Inflammatory macrophage (primary cell): ENCODE measurements at places on chromosomes 2 and 18.
A peak's percentile ranks its signal among the peaks of the same experiment; 100 is the strongest.

DNA sequence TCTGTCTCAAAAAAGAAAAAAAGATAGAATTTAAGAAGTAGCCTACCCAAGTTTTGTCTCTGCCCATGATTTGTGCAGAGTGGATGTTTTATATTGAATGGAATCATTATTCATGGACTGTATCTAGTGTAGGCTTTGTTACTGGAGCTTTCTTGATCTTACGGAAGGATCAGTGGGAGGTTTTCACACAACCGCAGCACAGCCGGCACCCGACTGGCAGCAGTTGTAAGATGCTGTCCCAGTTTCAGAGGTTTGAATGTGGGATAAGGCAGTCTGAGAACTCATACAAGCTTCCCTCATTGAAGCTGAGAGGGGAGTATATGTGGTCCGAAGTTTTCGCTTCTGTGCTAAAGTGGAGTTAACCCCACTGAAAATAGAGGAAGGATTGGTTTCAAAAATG, 19.7 kb upstream of the SAG start:
- no peak for DNase-seq

DNA sequence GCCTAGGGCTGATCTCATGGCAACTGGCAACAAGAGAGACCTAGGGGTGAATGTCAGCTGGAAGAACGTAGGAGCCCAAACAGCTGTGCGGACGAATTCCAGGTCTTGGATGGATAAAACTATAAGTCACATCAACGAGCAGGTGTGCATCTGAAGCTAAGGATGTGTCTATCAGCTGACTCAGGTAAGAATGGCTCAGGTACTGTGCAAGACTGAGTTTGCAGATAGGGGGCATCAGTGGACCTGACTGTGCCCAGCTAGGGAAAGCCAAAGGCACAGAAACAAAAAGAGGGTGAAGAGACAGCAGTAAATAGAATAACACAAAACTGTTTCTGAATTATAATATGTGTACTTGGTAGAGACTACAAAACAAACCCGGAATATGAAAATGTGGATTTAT, 357.3 kb downstream of the ZEB2 start:
- no peak for DNase-seq

- DNase-seq: peak; percentile 14
Measured at GRCh38 chr18:32271672-32272208, 81.9 kb downstream of the MEP1B start.

DNA sequence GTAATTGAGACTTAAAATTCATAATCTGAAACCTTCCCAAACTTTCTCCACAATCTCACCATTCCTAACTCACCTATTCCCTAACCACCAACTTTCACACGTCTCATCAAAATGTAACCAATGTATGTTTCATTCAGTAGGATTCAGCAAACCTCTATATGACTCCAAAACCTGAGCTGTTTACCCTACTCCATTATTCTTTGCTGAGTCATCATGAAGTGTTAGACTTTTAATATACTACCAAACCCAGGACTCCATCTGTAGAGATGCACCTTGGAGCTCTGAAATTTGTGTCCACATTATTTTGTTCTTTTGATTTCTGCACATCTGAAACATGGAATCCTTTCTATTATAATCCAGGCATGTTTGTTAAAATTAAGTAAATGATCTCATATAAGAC, 727.0 kb upstream of the PIK3C3 start:
- no peak for DNase-seq

DNA sequence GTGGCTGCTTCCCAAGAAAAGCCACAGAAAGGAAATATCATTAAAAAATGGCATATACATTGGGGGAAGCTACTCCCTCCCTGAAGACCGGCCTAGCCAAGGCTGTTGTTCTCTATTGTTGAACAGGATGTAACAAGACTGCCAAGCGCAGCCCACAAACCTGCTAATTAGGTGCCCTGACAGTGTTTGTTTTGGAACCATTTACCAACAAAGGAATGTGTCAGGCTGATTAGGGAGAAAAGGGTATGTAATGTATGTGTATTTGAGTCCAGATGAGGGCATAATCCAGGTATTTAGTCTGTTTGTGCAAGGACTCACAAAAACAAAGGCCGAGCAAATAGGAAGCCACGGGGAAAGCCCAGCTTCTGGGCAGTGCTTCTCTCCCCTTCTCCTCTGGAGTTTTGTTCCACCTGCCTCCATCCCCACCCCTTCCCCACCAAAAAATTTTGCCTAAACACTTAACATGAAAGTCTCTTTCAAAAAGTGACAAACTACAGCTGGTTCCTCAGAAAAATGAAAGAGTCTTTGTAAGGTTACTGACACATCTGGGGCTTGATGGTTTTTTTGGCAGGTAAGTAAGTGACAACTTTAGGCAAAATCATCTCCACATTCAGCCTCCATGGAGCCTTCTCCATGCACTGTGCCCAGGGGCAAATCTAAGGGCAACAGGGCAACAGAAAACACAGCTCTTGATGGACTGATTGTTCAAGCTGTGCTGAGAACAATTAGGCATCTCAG, 78.3 kb upstream of the FZD5 start:
- DNase-seq: no peak

DNA sequence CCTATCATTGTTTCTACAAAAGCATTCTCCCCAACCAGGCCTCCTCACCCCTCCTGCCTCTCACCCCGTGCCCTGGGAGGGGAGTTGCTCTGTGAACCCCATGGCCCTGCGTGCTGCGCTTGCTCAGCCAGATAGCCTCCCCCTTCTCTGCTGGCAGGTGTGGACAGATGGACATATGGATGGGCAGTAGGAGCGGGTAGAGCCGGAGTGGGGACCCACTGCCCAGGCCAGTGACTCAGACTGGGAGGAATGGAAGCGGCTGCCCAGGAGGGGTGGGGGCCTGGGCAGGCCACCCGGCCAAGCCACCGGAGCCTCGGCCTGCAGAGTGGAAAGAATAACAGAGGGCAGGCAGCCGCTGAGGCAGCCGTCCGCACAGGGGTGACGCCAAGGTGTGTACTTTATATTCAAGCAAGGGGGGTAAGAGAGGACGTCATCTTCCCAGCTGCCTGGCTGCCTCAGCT, 8.7 kb downstream of the CYP26B1 start:
- no peak for DNase-seq

GRCh38 chr2:130873700-130874346, 37.1 kb downstream of the ARHGEF4 start:
- peak; percentile 72 for DNase-seq

DNA sequence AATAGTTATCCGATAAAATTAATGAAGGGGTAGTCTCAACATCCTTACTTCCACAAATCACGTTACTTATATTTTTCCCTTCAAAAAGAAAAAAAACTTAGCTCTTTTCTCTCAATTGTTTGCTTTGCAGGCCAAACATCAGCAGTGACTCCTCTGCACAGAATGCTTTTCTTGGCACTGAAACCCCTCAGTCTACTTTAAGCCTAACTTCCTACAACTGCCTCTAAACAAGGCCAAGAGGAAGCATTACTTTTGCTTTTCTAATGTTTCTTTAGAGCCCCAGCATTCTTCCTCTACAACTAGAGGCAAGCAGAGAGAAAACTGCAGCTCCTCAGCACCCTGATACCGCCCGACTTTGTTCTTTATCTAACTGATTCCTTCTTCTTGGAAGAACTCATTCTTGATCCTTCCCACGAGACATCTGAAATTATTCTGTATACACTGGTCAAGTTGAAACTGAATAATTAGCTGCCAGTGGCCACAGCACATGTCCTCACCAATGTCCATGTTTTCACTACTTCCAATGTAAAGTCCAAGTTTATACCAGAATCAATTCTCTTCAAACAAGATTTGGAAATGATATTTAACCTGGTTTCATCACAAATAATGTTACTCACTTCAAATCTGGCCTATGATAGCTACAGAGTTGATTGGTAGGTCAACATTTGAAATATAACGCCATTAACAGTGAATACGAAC, 55.3 kb downstream of the DTNB start:
- DNase-seq: no peak

DNA sequence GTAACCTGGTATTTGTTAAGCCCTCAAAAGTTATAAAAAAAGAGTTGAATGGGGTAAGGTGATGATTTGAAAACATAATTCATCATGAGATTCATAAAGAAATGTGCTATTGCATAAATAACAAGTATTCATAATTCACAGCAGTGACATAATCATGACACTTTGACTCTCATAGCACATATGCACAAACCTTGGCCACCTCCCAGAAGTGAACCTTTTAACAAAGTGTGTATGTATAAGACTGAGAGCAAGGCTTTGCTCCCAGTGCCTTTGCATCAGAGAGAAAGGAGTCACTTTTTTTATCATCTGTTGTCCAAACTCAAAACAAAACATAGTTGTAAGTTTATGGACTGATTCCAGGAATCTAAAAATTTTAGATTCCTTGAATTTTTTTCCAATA, 15.0 kb upstream of the HTR2B start:
- DNase-seq: no peak

DNA sequence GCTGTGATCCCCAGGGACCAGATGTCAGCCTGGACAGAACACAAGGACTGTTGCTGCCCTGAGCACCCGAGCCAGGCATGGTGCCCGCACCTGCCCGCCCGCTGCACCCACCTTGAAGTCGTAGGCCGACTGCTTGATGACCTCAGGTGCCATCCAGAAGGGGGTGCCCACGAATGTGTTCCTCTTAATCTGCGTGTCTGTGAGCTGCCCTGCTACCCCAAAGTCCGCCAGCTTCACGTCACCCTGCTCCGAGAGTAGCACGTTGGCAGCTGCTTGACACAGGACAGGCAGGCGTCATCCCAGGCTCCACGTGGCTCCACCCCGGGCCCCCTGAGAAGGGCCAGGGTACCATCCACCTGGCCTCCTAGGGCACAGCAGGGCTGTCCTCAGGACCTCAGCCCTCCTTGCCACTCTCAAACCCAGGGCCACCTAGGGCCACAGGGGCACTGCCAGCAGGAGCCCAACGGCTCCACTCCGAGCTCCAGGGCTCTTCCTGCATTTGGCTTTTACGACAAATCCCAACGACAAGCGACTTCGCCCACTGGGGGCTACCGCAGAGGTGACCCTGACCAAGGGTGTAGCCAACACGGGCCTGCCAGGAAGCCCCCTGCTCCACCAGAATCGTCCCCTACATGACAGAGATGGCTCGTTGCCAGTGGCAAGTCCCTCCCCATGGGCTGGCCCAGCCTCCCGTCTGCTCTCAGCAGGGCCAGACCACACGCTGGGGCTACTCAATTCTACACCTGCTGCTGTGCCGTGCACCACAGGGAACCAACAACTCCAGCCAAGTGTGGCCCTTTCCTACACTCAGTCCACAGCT, 9.0 kb downstream of the STK25 start:
- DNase-seq: no peak

DNA sequence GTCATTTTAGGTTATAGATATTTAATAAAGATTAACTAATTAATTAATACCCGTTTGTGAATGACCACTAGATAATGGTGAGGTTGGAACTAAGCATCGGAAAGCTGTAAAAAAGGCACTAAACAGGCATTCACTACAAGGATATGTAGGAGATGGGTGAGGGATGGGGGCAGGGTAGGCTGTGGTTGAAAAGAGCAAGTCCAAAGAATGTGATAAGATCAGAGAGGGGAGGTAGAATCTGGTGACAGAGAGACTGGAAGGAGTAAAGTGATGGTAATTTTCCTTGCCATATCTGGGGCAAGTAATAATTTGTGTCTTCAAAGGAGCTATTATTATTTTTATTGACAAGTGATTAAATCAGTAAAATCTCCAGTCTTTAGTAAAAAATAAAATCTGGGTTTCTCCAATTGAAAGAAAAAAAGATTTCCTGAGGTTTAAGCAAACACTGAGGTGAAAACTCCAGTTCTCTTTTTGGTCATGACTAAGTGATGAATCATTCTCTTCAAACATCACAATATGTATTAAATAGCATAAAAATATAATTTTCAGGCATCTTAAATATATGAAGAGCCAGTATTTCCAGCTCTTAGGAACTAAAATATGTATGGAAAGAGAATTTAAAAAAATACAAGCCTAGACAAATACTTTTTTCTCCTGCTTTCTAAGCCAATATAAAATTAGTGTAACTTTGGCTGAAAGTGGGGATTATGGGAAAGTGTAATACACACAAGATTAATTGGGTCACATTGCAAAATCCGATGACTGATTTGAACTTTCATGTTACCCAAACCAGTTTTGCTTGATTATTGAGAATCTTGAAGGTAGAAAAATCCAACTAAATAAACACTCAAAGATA, 259.1 kb upstream of the RBMS1 start:
- peak; percentile 30 for DNase-seq

- DNase-seq: no peak
Measured at GRCh38 chr2:76469066-76469465, 758.4 kb upstream of the GCFC2 start.

- peak; percentile 33 for DNase-seq
Measured at GRCh38 chr2:43424262-43425207, 171.3 kb downstream of the THADA start.

GRCh38 chr2:130339885-130340745, 2.6 kb upstream of the IMP4 start:
- peak; percentile 53 for DNase-seq

GRCh38 chr2:179550214-179550613, 285.6 kb upstream of the SESTD1 start:
- no peak for DNase-seq

GRCh38 chr18:9135912-9136314, 668 bp upstream of the ANKRD12 start:
- DNase-seq: no peak

- peak; percentile 82 for DNase-seq
Measured at GRCh38 chr2:160388464-160389263, 104.9 kb downstream of the RBMS1 start.
